ENCODE measurements at places on chromosomes 2 and 18. TPM values are rescaled to one million over a fixed set of nuclear protein-coding genes. Genes with fewer than 3 reads are reported as not detected.

SEPTIN10 gene
- 95.7 TPM for total RNA-seq

GAREM2 gene
- 0.69 TPM for total RNA-seq

RFTN2 gene
- under 0.01 TPM for total RNA-seq

SCG2 gene
- total RNA-seq, result 0.35 TPM

WDFY1 gene
- 69.5 TPM for total RNA-seq

SALL3 gene
- 0.17 TPM for total RNA-seq

TM4SF20 gene
- total RNA-seq, result not detected

ZDBF2 gene
- 10.1 TPM for total RNA-seq

LAMA3 gene
- 70.9 TPM for total RNA-seq

TCF23 gene
- not detected for total RNA-seq

SEH1L gene
- total RNA-seq, result 66.8 TPM

MDH1B gene
- total RNA-seq, result 3.7 TPM

DUSP2 gene
- total RNA-seq, result 0.17 TPM

HOXD1 gene
- 15.7 TPM for total RNA-seq

FAM237A gene
- not detected for total RNA-seq

RAX gene
- total RNA-seq, result not detected

Measured in renal cortical epithelial cell (primary cell).